ENCODE measurements at places on chromosomes 6 and 20.

- DNase-seq, result no peak
Observed at GRCh38 chr6:82836022-82836575, 229.5 kb downstream of the UBE3D start.

DNA sequence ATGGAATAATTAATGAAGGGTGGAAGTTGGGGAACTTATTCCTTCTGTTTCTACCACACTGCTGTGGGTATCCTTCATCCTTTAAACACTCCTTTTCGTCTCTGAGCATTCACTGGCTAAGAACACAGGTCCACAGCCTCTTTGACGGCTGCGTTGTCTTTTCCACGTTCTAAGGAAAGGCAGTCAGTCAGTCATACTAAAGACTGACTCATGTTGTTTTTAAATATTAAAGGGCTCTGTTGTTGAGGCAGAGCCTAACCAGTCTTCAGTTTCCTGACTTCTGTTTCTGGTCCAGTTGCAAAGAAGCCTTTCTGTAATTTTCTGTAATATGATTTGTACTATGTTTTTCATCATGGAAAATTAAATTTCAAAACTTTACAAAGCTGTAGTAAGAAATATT lies 48.0 kb downstream of the UST start:
- DNase-seq, result no peak

DNA sequence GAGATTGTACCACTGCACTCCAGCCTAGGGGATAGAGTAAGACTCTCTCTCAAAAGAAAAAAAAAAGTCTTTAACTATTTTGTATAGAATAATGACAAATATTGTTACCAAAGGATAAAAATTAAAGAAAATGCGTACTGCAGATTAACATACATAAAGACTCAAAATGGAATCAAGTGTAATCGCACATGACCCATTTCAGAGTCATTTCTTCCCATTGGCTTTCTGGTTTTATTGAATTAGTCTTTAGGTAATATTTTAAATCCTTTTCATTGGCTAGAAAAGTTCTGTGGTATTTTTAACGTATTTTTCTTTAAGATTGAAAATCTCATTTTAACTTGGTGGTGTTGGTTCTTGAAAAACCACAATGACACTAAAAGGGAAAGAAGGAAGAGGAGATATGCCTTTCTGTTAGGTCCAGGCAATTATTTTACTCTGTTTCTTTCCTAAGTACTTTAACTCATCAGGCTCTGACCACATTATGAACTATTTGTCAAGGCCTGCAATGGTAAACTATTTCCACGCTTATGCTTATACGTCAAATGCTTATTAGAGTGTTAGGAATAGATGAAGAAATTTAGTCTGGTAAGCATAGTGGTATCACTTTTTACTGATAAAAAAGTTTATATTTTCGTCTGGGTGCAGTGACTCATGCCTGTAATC lies 52.3 kb downstream of the PLEKHG1 start:
- no peak for DNase-seq

- no peak for DNase-seq
Observed at GRCh38 chr6:35071347-35071994, 69.7 kb downstream of the TCP11 start.

GRCh38 chr6:159701413-159701999 lies 8.5 kb upstream of the SOD2 start:
- DNase-seq, result no peak

- no peak for DNase-seq
Observed at GRCh38 chr20:17140894-17141293, 85.9 kb upstream of the PCSK2 start.

GRCh38 chr6:336159-337114 lies 44.1 kb downstream of the DUSP22 start:
- no peak for DNase-seq

- no peak for DNase-seq
Observed at GRCh38 chr6:168133687-168134559, 54.9 kb upstream of the FRMD1 start.

DNA sequence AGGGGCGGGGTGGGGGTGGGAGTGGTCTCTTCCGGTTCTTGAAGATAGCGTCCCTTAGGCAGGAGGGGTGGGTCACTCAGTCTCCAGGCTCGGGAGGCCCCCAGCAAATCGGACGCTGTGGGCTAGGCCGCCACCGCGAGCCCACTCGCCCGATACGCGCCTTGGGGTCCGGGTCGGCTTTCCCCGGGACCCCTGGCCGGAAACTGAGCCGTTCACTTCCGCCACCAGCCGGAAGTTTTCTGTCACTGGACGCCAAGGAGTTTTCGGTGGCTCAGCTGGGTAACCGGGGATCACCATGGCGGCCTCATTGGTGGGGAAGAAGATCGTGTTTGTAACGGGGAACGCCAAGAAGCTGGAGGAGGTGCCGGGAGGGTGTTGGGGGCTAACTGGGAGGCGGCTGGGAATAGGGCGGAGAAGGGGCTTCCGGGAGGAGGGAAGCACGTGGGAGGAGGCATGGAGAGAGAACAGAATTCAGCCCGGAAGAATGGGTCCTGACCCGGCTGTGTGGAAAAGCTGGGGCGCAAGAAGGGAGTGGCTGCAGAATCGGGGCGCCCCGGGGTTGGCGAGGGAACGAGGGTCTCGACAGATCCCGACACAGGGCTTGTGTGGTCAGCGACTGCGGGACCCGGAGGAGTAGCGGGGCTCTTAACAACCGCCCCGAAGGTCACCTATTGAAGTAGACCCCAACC lies at the start of gene ITPA:
TSS of gene ITPA (plus strand) at position 242 of the 689 bp plus-strand sequence. CDS start at position 296, 54 bp downstream.
- peak; percentile 8 for DNase-seq

GRCh38 chr6:80129485-80129884 lies 23.0 kb downstream of the BCKDHB start:
- no peak for DNase-seq

- no peak for DNase-seq
Observed at GRCh38 chr6:135071541-135071940, 16.9 kb upstream of the HBS1L start.

GRCh38 chr6:33987531-33988021 lies 158.3 kb downstream of the GRM4 start:
- DNase-seq, result no peak

- DNase-seq, result no peak
Observed at GRCh38 chr6:73801652-73802268, 105.8 kb downstream of the CD109 start.

- DNase-seq, result no peak
Observed at GRCh38 chr6:158910484-158911440, 89.2 kb downstream of the RSPH3 start.

GRCh38 chr6:40788661-40789655 lies 201.8 kb upstream of the LRFN2 start:
- no peak for DNase-seq

DNA sequence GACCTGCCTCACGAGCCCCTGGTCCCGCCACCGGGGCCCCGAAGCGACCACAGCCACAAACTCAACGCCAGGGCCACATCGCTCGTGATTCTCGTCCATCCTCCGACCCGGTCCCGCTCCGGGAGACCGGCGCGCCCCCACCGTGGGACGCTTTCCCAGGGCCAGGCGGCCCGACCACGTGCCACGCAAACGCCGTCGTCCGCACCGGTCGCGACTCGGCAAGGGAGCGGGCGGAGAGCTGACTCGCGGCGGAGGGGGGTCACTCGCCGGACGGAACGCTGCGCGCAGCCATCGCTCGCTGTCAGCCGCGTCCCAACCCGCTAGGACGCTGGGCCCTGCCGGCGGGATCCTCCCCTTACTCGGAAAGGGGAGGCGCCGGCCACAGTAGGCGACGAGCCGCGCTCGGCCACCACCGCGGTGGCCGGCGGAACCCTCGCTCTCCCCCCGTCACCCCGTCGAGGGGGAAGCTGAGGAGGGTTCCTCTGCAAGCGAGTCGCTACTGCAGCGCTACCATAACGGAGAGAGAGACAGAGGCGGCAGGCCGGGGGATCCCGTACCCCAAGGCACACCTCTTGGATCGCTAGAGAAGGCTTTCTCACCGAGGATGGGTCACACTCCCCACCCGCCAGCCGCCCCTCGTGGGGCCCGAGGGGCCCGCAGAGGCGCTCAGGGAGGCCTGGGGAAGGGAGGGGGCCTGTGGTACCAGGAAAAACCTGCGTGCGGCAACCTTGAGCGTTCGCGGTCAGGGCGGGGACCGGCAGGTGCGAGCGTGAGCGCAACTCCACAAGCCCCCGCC lies 511.8 kb upstream of the ZNF337 start:
- DNase-seq, result no peak

DNA sequence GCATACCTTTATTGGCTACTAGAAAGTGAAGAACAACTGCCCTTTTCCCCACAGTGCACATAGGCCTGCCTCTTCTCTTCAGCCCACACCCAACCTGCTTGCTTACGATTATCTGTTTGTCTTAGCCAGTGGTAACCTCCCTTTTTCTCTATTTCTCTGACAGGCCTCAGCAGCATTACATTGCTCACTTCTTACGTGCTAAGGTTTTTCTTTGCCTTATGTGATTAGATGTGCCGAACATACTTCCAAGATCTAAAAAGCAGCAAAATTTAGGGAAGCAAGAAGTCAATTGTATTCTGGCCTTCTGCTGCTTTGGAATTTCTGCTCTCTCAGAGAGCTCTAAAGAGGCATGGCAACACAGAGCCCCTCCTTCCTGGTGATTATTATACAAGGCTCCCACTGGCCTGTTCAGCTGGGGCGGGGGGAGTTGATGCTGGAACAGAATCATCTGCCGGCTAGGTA lies 7.0 kb downstream of the B4GALT5 start:
- DNase-seq, result no peak

- no peak for DNase-seq
Observed at GRCh38 chr6:159427335-159427734, 258.1 kb downstream of the FNDC1 start.

GRCh38 chr6:45724511-45724910 lies 291.1 kb downstream of the CLIC5 start:
- DNase-seq, result no peak

DNA sequence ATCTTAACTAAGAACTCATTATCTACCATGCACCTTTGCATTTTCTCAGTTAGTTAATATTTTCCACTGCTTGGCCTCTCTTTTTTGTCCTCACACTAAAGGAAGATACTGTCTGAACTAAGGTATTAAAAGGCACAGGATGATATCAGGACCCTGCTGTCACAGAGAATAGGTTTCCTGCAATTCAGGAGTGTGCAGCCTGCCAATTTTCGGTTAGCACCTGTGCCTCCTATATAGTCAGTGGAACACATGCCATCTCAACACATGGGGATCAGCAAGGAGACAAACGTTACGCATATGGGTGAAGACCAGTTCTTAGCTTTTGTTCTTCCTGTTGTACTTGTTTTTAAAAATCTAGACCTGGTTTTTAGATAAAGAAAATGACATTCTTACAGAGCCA lies 71.0 kb downstream of the FUT9 start:
- no peak for DNase-seq

DNA sequence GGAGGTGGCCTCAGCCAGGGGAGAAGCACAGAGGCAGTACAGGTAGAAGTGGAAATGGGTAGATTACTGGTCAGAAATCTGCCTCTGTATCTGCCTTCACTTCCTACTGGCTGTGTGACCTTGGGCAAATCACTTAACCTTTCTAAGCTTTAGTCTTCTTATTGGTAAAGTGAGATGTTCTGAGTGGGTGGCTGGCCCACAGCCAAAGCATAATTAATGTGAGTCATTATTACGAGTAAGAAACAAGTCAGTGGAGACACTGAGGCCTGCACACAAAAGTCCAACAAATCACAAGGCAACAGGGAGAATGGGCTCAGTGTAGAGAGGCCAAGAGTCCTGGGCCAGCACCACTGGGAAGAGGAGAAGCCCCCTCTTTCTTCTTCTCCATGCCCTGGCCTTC lies 39.1 kb downstream of the NRN1 start:
- no peak for DNase-seq

GRCh38 chr6:34839666-34840352 lies 47.9 kb downstream of the BLTP3A start:
- no peak for DNase-seq

GRCh38 chr6:39260456-39260855 lies 31.2 kb upstream of the KCNK5 start:
- DNase-seq, result no peak

DNA sequence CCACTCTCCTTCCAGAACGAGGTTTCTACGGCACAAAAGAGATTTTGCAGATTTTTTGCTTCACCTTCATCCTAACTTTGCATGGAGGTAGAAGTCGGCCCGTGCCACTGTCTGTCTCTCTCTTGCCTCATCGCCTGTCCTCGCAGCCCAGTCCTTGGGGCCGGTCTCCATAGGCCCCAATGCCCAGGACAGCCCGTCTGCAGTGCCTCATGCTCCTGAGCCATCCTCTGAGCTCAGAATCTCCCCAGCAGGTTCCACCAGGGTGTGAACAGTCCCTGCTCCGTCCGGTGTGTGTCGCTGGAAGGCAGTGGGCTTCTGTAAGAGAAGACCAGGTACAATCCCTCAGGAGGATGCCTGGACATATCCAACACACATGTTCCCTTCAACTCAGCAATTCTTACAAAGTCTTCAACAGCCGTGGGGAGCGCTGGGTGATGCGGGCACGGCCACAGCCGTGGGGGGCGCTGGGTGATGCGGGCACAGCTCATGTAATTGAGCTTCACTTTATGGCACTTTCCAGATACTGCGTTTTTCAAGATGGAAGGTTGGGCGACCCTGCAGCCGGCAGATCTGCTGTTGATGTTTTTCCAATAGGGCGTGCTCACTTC lies 231.9 kb downstream of the DLL1 start:
- no peak for DNase-seq

GRCh38 chr20:12241065-12241464 lies 323.4 kb downstream of the BTBD3 start:
- DNase-seq, result no peak

DNA sequence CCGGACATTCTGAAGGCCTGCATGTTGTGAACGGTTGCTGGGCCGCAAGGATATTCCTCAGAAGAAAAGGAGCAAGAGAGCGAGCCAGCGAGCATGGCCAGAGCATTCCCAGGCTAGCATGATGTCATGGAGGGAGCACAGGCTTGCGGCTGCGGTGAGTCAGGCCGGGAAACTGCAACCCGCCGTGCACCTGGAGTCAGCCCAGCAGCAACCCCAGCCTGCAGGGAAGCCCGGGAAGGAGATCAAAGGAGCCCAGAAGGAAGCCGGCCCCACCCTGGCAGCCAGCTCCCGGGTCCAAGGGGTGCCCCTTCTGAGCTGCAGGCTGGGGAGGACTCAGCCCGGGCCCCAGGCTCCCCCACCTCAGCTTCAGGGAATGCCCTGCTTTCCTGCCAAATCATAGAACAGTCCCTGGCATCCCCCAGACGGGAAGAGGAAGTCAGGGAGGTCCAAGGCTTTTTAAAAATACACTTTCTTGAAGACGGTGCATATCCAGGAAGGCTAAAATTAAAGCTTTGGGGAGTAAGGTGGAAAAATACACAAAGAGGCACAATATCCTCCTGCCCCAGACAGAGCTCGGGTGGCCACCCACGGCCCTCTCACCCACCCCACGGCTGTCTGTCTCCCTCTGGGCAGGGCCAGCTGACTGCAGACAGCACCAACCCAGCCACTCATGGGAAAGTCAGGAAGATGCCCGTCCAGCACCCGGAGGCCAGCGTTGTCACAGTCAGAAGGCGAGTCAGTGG lies 53.7 kb downstream of the BMP7 start:
- no peak for DNase-seq
